ENCODE measurements at places on chromosomes 7 and 10.

- no peak for DNase-seq
Measured at GRCh38 chr7:98557538-98558031, 59.5 kb upstream of the NPTX2 start.

GRCh38 chr7:4700577-4701235 lies 18.6 kb downstream of the FOXK1 start:
- DNase-seq: no peak

GRCh38 chr10:9315292-9315691 lies 1260.8 kb downstream of the GATA3 start:
- no peak for DNase-seq

GRCh38 chr7:155856656-155857055 lies 44.4 kb upstream of the SHH start:
- DNase-seq: no peak

GRCh38 chr10:112359606-112360307 lies 14.2 kb upstream of the ACSL5 start:
- DNase-seq: no peak

DNA sequence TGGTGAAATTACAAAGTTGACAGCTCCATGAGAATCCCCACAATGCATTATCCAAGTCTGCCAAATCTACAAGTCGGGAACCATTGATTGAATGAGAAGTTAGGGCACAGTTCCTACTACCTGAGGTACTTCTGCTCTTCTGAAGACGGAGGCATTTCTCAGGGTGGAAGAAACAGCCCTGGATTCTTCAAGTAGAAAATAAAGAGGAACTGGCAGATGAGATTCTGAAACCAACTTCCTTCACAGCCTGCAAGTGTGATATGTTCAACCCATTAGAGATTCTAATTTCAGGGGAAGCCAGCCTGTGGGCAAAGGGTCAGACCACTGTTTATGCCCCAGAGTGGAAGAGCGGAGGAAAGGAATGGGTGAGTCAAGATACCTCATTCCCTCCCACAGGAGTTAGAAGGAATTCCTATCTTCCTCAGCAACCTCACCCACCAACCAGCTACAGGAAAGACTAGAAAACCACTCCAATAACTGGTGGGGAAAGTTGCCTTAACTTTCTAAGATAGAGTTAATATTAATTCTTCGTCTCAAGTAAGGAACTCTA lies 50.5 kb upstream of the BMPER start:
- DNase-seq: no peak

DNA sequence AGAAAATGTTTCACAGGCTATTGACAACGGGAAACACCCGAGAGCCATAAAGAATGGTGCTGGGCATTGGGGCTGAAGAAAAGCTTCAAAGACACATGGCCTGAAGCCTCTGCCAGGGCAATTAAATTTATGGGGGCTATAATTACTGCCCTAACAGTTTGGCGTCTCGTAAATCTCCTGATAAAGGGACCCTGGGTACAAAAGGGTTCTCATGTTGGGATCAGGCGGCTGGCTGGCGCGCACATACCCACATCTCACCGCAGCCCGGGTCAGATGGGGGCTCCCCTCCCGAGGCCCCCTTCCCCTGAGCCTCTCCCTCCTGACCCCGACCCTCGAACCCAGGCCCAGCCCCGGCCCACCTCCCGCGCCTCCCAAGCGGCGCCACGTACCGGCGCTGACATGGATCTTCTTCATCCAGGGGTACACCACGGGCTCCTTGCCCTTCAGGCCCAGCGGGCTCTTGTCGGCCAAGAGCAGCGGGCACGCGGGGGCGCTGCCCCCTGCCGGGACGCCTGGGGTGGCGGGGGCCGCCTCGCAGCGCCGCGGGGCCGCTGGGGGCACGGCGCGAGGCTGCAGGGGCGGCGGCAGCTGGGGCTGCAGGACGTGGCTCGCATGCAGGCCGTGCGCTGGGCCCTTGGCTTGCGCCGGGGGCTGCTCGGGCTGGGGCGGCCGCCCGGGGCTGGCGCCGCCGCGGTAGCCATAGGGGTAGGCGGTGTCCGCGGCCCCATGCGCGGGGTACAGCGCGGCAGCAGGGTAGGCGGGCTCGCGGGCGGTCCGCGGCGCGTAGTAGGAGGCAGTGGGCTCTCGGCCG lies 623 bp downstream of the HOXA4 start:
- DNase-seq: no peak

DNA sequence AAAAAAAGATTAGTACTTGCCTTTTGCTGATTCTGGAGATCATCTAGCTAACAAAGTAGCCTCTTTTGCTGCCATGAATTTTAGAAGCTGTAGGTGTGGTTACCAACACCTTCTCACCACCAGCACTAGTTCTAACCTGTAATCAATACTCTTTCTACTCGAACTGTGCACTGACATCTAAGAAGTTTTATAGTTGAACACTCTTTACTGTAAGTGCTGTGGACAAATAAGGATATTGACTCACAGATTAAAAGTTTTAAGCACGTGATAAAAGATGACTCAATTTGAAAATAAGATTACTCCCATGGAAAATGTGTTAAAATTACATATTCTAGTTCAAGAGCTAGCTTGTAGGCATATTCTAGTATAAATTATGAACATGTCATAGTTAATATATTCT lies 89.9 kb downstream of the REEP3 start:
- no peak for DNase-seq

- DNase-seq: no peak
Measured at GRCh38 chr10:102678842-102679289, 34.6 kb downstream of the TRIM8 start.

DNA sequence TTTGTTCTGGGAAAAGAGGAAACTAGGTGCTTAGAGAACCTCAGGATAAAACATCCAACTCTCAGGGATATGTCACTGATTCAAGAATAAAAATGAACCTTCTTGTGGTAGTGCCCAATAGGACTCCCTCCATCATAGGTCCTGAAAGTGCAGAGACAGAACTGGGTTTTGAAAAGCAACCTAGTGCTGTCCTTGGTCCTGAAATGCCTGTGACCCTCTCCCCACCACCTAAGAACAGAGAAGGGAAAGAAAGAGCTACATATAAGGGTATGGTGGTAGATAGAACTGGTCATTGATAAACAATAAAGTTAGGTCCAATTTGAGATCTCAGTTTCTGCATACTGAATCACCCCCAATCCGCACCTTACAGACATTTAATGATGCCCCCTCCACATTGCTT lies 953.3 kb downstream of the XPNPEP1 start:
- no peak for DNase-seq

GRCh38 chr7:140604760-140605159 lies 35.9 kb downstream of the DENND2A start:
- no peak for DNase-seq
